Mesenchymal stem cell (in vitro differentiated cells and primary cell): ENCODE measurements at places on chromosomes 2 and 18.

DNA sequence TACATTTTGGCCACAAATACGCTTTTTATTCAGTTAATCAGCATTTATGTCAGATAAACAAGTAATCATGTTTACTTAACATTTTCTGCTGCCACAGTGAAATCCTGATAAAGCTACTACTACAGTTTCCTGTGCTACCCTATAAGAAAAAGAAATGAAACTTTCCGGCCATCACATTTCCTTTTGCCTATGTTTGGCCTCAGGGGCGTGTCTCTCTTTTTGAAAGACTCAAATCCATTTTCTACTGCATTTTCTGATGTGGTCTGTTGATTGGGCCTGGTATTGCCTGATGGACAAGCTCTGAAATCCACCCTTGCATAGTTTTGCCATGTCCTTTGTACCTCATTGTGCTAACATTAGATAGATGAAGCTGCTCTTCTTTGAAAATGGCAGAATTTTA lies 152.6 kb downstream of the AGPS start:
- DNase-seq = no peak
- no peaks in the 10 kb centered on the region for H3K27me3 ChIP-seq
- H3K4me3 ChIP-seq = no peak overlapping the region
- no peaks in the 10 kb centered on the region for H3K36me3 ChIP-seq
- no peak overlapping the region for H3K27ac ChIP-seq

DNA sequence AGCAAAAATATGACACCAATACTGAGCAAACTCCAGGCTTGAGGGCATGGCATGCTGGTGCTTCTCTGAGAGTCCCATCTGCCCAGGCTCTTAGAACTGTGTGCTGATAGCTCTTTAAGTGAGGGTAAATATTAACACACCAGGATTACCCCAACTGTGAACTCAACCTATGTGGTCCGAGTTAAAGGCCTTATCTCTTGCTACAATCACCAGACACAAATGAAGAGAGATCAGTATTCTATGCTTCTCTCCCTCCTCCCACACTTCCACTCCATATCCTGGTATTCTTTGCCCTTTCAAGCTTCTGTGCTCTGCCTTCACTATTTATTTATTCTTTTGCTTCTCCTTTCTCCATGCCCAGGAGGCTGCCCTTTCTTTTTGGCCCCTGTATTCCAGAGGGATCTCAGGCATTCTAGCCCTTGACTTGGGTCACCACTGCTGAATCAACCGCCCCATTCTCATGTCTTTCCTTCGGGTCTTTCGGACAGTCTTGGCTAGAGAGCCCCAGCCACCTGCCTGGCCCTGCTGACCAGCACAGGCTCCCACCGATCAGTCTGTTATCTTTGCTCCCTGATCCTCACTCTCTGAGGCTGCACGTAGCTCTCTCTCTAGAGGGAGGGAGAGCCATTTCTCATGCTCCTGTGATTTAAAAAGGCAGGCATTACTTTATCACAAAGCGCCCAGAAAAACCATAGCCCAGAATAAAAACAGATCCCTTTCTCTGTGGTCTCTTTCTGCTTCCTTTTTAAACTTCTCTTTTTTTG lies 17.2 kb upstream of the HK2 start:
- H3K36me3 ChIP-seq = no peaks in the 10 kb centered on the region
- no peak for DNase-seq
- H3K27ac ChIP-seq = no peak overlapping the region
- no peaks in the 10 kb centered on the region for H3K4me1 ChIP-seq
- peaks cover 21% of the 10 kb centered on the region for H3K27me3 ChIP-seq

DNA sequence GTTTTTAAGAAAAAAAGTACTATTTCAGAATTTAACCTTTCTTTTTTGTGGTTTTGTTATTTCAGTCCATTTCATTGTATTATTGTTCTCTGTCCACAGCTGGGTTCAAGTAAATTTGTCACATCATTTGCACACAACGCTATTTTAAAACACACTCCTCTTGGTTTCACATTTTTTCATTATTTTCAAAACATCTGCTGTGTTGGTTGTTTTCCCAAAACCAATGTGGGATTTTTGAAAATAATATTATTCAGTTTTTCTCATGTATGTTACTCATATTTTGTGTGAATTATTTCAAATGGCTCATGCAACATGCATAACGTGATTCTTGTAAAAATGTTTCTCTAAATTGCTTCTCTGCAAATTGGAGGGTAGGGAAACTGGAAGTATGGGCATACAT lies 589.2 kb downstream of the METTL4 start:
- H3K4me3 ChIP-seq = no peak overlapping the region
- H3K36me3 ChIP-seq = no peaks in the 10 kb centered on the region
- H3K27me3 ChIP-seq = no peaks in the 10 kb centered on the region
- no peak for DNase-seq
- H3K4me1 ChIP-seq = no peaks in the 10 kb centered on the region

DNA sequence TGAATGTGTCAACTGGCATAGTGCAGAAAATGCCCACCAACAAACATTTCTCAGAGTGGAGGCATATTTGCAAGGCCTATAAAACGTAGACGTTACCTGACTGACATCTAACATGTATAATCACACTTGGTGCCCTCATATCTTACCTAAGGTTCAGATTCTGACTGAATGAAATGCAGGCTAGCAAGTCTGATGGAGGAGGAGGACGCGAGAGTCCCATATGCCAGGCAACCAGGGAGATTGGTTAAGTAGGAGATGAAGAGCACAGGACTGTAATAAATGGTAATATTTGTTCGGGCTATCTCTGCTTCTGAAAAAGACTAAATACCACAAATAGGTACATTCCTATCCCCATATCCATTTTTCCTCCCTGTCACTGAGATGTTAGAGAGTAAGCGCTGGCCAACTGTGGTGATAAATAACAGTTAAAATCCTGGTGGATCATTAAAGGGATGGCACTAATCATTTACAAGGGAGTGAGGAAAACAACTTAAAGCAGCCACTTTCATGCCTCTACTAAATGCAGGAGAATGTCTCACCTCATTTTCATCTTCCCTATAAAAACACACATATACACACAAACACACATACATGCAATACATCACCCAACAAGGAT lies 217.2 kb downstream of the TMEM163 start:
- peaks cover 19% of the 10 kb centered on the region for H3K4me1 ChIP-seq
- H3K4me3 ChIP-seq = no peak overlapping the region
- no peak for DNase-seq
- H3K36me3 ChIP-seq = no peaks in the 10 kb centered on the region
- peak overlapping the region; percentile 71 for H3K27ac ChIP-seq

- H3K27me3 ChIP-seq = peaks cover 4% of the 10 kb centered on the region
- no peaks in the 10 kb centered on the region for H3K4me1 ChIP-seq
- no peak for DNase-seq
Observed at GRCh38 chr18:48393170-48393569, 16.0 kb downstream of the ZBTB7C start.

GRCh38 chr2:96949701-96950350 lies 36.6 kb downstream of the FAM178B start:
- no peak overlapping the region for H3K4me3 ChIP-seq
- H3K27me3 ChIP-seq = peaks cover 74% of the 10 kb centered on the region
- no peak for DNase-seq
- no peaks in the 10 kb centered on the region for H3K36me3 ChIP-seq
- H3K27ac ChIP-seq = no peak overlapping the region
- peaks cover 4% of the 10 kb centered on the region for H3K4me1 ChIP-seq

DNA sequence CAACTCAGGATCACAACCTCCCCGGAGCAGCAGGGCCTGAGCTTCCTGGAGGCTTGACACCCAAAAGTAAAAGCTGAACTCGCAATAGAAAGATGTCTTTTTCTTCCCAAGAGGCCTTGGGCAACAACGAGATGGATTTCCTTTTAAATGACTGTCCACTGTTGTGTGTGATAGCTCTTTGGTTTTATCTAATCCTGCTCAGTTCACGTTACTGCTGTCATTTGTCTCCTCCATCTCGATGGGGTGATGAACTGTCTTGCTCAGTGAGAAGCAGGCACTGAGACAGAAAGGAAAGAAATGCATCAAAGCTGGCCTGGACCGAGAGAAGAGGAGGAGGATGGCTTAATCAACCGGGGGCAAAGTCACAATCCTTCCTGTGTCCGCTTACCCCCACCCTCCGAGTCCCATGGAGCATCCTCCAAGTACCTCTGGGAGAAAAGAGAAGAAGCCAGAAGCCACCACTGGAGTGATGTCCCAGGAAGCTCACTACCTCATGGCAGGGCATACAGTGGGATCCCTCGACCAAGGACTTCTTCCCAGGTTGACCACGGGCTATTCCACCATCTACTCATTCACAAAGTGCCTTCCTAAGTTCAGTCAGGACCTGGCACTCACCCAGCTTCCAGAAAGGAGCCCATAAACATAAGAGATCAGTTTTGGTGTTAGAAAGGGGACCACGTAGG lies 68.5 kb downstream of the GALNT14 start:
- H3K4me3 ChIP-seq = no peak overlapping the region
- no peaks in the 10 kb centered on the region for H3K27me3 ChIP-seq
- no peak overlapping the region for H3K27ac ChIP-seq
- H3K36me3 ChIP-seq = peaks cover 16% of the 10 kb centered on the region

- H3K36me3 ChIP-seq = no peaks in the 10 kb centered on the region
- no peak for DNase-seq
- no peak overlapping the region for H3K4me3 ChIP-seq
- no peaks in the 10 kb centered on the region for H3K27me3 ChIP-seq
- no peak overlapping the region for H3K27ac ChIP-seq
Observed at GRCh38 chr2:6932828-6933227, 15.6 kb downstream of the RNF144A start.
